ENCODE measurements at places on chromosomes 4 and X.

DNA sequence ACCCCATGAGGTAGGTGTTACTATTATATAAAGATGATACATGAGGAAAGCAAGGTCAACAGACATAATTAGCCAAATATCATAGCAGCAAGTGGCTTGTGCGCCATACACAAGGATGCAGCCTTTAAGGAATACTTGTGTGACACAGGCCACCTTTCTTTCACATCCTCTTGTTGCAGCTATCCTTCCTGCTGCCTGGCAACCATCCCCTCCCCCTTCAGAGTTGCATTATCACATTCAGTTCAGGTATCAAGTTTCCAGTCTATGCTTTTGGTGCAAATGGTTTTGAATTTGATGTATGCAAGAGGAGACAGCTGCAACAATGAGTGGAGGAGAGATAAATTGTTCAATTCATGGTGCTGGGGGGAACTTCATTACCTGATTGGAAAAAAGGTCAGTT lies 6.4 kb downstream of the ZCCHC18 start:
- DNase-seq = no peak

- no peak for DNase-seq
Measured at GRCh38 chrX:35149517-35149916, 206.9 kb downstream of the FAM47B start.

DNA sequence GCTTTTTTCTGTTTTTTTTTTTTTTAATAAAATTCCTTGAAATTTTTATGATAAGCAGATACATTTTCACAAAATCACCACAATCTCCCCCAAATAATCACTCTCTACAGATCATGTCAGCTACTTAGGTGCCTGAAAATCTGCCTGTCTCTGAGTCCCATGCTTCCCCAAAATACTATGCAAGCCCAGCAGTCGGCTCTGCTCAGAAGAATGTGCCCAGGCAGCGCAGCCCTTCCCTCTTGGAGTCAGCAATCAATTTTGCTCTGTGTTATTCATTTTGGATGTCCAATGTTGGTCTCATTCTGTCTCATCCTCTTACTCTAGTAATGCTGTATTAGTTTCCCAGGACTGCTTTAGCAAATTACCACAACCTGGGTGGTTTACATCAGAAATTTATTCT lies 24.9 kb upstream of the C1QTNF7 start:
- DNase-seq = no peak

DNA sequence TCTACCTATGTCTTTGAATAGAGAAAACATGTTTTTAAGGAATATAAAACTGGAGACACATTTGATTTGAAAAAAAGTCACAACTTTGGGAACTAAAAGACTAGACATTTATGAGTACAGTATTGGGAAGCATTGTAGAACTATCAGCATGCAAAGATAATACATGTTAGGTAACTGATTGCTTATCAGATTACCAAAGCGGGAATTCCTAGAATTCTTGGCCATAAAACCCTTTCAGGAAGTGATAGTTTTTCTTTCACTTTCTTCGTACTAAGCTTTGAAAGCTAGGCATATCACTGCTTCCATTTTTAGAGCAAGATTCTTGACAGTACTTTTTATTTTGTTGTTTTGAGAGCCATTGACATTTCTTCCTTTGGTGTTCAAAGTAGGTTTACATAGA lies 646.6 kb upstream of the PITX2 start:
- DNase-seq = no peak

GRCh38 chrX:121008920-121009319 lies 23.4 kb upstream of the CT47A1 start:
- DNase-seq = no peak

DNA sequence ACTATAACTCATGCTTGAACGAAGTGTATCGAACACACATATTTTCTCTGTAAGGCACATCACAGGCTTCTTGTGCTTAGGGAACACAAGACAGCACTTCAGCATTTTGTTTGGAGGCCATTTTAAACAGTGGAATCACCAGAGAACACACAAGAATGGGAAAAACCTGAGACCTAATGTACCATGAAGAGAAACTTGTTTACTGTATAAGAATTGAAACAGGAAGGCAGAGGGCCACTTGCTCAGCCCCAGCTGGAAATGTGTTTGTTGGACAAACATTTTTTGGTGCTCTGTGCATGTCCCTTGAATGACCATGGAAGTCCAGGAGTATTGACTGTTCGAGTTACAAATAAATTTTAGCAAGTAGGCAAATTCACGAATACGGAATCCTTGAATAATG lies 47.5 kb downstream of the RAPGEF2 start:
- DNase-seq = no peak

GRCh38 chr4:53551281-53551864 lies 39.9 kb downstream of the LNX1 start:
- DNase-seq = no peak

DNA sequence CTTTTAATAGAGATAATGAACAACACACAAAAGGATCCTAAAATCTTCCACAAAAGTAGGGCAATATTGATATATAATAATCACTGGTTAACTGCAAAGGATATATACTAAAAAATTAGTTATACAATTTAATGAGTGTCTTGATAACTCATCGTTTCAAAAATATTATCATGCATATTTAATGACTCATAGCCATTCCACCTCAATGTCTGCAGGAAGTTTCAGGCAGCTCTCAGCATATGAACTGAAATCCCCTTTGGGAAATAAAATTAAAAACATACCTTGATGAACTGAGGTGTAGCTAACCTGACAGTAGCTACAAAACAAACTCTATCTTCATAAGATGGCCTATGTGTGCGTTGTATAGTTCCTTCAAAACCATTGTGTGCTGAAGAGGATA lies 62.9 kb downstream of the TMEM165 start:
- no peak for DNase-seq

GRCh38 chr4:144901141-144901540 lies 196.9 kb downstream of the ANAPC10 start:
- no peak for DNase-seq

DNA sequence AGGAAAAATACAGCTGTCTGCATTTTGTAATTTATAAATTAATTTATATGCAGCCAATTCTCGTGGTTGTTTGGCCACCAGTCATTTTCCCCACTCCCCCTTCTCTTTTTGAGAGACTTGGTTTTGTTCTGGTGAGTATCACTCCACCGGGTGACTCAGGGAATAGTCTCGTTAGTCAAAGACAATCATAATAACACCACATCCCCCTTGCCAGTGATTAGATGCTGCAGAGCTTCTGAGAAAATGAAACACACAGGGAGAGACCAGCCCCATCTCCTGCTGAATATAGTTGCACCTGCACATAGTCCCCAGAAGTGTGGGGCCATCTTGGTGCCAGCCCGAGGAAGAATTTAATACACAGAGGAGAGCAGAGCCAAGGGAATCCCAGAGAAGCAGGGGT lies 8.0 kb upstream of the FNIP2 start:
- DNase-seq = no peak

Data from stimulated activated CD4-positive, alpha-beta T cell treated with anti-CD3 and anti-CD28 coated beads, Interleukin-2, amount 100 ng/mL, for 24 hours (primary cell).